DMS79 (cell line): ENCODE measurements at places on chromosomes 12 and 14.

- DNase-seq: no peak
Observed at GRCh38 chr14:103633391-103633790, 4.4 kb downstream of the KLC1 start.

DNA sequence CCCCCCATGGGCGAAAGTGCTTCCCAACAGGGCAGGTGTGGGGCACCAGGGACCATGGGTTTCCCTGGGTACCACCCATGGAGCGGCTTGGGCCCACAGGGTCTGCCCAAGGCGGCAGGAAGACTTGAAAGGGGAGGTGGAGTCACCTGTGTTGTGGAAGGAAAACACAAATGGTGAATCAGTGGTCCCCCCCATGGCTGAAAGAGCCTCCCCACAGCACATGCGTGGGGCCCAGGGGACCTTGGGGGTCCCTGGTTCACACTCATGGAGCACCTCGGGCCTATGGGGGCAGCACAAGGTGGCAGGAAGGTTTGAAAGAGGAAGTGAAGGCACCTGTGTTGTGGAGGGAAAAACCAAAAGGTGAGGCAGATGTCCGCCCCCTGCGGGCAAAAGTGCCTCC lies 581.9 kb downstream of the ALG10 start:
- no peak for DNase-seq

- DNase-seq: no peak
Observed at GRCh38 chr14:99234961-99235571, 36.9 kb downstream of the BCL11B start.

GRCh38 chr12:46267825-46268582 lies 839 bp downstream of the SLC38A1 start:
- DNase-seq: peak; percentile 60

- no peak for DNase-seq
Observed at GRCh38 chr12:106080041-106080790, 58.5 kb downstream of the NUAK1 start.

GRCh38 chr12:9646794-9647781 lies 22.4 kb upstream of the CLEC2D start:
- no peak for DNase-seq

GRCh38 chr12:93857279-93857938 lies 180.2 kb downstream of the CRADD start:
- DNase-seq: no peak

DNA sequence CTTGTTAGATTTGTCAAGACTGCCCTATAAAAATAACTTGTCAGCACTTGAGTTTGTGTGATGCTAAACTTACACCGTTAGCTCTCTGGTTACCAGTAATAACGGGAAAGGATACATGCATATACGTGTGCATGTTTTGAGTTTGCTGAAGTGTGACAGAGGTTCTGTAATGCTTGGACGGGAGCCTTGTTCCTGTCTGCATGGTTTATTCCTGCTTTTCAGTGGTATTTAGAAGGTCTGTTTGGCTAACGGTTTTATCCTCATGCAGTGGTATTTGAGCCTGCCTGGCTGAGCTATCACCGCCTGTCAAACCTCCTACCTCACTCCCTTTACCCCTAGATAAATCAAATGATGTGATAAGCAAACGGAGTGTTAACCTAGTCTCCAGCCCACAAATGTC lies 305.6 kb downstream of the GALC start:
- DNase-seq: no peak

DNA sequence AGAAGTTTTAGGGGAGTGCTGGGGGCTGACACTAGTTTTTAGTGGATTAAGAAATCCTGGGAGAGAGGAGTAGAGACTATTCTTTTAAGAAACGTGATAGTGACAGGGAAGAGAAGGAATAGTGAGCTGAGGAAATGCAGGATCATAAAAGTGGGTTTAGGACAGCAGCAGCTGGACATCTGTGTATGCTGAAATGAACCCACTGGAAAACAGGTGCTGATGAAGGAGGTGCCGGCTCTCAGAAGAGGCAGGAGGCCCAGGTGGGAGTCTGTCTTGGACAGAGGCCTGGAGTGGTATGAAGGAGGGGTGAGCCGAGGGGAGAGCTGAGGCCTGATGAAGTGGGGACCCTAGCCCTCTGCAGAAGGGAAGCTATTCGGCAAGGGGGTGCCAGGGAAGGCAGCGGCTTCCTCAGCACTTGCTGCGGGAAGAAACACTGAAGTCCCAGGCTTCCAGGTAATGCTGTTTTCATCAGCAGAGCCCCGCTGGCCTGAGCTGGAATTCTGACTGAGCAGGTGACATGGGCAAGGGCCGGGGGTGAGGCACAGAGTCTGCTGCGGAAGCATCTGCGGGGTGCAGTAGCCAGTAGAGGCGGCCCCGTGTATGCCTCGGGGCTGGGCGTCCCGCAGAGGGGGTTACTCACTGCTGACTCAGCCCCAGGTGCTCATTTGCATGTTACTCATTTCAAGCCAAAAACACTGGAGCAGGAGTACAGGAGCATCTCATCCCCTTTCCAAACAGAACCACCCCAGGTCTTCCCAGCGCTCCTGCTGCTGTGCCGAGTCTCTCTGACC lies 89.7 kb downstream of the TMCC3 start:
- DNase-seq: no peak

DNA sequence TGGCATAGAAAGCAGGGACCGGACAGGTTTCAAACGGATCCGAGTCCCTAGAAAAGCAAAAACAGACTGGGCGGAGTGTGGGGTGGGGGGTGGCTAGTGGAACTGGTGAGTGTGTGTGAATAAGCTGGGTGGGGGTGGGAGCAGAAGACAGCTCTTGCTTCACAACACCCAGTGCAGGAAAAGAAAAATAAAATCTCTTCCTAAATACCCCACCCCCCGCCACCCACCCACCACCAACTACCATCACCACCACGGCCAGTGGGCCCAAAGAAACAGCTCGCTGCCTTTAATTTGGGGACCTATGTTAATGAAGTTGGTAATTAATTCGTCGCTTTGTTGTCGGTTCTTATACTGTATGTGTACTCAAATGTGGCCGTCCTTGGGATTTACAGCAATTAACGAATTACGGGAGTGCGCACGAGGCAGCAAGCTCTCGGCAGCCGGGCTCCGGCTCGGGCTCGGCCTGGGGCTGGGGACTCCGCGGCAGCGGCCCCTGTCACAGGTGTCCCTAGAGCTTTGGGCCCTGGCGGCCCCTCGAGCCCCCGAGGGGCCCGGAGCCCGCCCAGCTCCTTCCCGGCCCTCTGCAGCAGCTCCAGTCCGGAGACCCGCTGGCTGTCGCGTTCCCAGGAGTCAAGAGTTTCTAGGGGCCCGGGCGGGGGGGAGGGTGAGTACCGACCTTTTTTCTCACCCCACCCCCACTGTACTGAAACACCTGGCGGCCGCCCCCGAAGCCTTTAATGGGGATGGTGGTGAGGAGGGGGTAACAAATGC lies 1.5 kb upstream of the OTX2 start:
- no peak for DNase-seq

DNA sequence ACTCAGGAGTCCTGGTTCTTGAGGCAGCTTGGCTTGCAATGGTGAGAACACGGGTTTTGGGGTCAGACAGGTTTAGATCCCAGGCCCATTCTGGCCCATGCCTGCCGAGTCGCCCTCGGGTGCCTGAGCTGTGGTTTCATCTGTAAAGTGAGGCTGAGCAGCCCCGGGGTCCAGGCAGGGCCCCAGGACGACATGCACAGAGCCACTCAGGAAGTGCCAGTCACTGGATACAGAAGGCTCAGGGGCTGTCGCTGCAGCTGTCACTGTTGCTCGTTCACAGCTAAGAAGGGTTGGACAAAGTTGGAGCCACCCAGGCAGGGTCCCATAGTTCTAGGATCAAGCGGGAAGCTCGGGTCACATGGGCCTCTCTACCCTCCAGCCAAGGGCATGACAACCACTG lies 403.1 kb downstream of the BCL11B start:
- no peak for DNase-seq

- no peak for DNase-seq
Observed at GRCh38 chr12:82688035-82688501, 1.4 kb downstream of the TMTC2 start.

- DNase-seq: no peak
Observed at GRCh38 chr12:106953352-106954250, 2.1 kb upstream of the TMEM263 start.
